ENCODE measurements at places on chromosomes 5 and 9.

GRCh38 chr5:115271295-115272050, 8.8 kb upstream of the PGGT1B start:
- DNase-seq, result no peak

DNA sequence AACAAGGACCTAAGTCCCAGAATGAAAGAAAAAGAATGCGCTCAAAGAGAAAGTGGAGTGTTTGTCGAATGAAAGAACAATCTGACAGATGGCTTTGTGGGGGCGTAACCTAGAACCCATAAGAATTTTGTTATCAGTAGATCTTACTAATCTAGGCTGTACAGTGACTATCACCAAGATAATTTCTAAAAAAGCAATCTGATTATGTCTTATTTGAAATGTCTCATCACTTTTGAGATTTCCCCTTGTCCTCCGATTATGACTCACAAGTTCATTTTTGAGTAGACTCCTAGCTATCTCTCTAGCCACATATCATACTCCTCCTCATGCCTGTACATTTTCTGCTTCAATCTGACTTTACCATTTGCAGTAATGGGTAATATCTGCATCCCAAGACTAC, 135.6 kb upstream of the SMARCA2 start:
- no peak for DNase-seq

DNA sequence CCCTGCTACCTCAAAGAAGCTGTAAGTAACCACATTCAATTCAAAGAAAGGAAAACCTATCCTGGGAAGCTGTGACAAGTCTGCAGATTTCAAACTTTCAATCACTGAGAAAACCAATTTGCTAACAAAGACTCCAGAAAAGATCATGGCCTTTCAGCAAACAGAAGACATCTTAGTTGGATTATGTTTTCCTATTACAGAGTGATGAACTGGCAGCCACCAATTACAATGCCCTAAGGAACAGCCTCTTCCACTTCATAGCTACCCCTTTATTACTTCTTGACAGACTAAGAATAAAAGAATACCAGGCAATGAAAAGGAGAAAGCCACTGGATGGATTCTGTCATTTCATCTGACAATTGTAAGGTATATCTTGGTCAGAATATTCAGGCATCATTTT, 128.2 kb upstream of the RASEF start:
- DNase-seq, result no peak

GRCh38 chr9:129330711-129331492, 152.8 kb upstream of the IER5L start:
- no peak for DNase-seq

- DNase-seq, result no peak
Measured at GRCh38 chr9:38682713-38683112, 37.2 kb downstream of the FAM240B start.

- no peak for DNase-seq
Measured at GRCh38 chr9:88775559-88775958, 215.7 kb upstream of the S1PR3 start.

DNA sequence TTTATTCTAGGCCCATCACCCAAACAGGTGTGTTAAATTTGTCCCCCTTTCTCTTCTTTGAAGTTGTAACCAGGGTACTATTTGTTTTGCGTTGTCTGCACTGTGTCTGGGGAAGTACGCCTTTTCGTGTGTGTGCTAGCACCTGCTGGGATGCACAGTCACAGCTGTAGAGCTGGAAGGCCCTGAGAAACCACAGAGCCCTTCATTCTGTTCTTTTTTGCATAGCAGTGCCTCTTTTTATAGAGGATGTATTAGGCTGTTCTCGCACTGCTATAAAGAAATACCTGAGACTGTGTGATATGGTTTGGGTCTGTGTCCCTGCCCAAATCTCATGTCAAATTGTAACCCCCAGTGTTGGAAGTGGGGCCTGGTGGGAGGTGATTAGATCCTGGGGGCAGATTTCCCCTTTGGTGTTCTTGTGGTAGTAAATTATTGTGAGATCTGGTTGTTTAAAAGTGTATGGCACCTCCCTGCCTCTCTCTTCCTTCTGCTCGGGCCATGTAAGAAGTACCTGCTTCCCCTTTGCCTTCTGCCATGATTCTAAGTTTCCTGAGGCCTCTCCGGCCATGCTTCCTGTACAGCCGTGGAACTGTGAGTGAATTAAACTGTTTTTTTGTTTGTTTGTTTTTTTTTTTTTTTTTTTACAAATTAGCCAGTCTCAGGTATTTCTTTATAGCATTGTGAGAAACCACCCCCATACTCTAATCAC, 14.0 kb downstream of the SEC61B start:
- DNase-seq, result no peak

DNA sequence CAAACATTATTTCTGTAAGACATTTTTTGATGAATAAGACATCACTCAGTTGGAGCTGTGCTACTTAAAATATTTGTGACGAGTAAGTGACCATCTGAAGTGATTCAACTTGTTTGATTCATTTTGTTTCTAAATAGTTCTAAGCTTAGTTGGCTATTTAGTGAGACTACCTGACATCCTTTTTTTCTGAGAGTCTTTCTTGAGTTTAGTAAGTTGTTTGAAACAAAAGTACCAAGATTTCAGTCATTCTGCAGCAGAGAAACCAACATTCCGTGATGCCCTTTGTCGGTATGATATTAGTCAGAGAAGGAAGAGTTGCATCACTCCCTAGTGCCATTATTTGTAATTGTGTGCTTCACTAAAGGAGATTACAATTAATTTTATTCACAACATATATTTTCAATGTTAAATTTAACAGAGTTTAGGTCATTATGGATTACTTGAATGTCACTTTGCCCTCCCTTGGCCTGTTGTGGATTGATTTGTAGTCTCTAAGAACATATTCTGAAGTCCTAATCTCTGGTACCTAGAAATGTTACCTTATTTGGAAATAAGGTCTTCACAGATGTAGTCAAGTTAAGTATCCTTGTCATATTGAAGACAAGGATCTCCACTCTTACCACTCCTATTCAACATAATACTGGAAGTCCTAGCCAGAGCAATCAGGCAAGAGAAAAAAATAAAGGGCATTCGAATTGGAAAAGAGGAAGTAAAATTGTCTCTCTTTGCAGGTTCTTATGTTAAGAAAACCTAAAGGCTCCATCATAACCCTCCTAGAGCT, 212.2 kb downstream of the PCSK1 start:
- no peak for DNase-seq

GRCh38 chr5:75412111-75412990, 75.3 kb downstream of the HMGCR start:
- no peak for DNase-seq

GRCh38 chr5:4630031-4630430, 510.1 kb upstream of the ADAMTS16 start:
- no peak for DNase-seq

DNA sequence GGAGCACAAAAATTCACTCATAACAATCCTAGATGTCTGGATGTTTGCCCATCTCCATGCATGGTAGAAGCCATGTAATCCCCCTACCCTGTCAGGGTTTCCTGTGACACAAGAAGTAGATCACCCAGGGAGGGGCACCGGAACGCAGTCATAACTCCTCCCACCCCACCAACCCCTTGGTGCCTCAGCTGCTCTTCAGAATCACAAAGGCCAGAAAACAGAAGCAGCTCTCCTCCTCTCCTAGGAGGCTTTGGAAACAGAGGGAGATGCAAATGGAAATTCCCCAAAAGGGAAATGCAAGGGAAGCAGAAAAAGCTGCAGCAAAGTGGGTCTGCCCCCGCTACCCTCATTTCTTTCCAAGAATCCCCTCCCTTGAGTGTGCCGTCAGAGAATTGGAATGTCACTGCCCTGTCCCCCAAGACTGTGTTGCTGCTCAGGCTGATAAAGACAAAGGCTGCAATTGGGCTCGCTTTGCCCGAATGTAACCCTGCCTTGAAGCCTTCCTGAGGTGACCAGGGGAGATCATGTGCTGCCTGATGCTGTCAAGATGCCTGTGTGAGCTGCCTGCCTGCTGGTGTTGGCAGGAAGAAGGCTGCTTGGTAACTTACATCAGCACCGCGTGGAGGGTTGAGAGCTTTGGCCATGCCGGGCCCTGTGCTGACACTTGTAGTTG, 65.5 kb upstream of the ABCA1 start:
- peak; percentile 73 for DNase-seq

DNA sequence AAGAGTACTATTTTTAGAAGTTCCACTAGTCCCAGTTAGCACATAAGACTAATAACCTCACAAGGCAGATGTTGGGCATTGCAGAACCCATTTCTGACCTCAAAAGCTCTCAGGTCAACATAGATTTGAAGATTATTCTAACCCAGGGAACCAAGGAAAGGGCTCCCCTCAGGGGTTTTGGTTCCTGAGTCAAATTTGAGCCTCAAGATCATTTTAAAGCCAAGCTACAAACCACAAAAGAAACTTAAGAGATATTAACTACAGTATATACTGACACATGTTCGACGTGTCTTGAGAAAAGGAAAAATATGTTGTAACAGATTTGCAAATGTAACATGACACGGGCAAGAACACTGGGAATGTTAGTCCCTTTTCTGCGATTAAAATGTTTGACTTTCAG, 88.6 kb downstream of the GNAQ start:
- DNase-seq, result no peak

Data from upper lobe of right lung (tissue), 1 donor.